Activated CD4-positive, alpha-beta T cell treated with anti-CD3 and anti-CD28 coated beads for 4 hours (primary cell): ENCODE measurements at places on chromosomes 1 and 21.

DNA sequence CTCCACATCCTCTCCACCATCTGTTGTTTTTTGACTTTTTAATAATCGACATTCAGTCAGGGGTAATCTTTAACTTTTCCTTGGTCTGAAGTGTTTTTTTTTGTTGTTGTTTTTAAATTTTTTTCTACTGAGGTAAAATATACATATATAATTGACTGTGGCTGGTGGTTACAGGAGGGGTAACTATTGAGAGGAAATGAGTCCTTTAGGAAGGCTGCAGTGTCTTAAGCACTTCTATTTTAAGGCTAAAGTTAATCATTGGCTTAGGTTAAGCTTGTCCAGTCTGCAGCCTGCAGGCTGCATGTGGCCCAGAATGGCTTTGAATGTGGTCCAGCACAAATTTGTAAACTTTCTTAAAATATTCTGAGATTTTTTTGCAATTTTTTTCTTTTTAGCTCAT, 172.5 kb downstream of the CTH start:
- DNase-seq: no peak

DNA sequence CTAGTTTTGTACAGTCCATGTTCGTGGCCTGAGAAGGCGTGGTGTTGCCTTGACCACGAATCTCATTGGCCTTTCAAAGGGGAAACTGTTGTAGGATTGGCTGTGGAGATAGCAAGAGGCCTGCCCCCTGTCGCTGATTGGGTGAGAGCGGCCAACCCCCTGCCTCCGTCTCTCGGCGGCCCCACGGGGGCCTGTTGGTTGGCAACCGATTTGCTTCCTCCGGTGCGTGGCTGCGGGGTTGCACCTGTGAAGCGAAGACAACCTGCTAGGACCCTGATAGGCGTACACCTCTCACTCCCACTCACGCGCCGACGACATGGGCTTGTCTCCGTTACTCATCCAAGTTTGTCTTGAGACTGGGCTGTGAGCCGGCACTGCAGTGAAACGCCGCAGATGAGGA, at the start of gene UBE2U:
Gene UBE2U, plus strand, starts transcription at position 204 of the 400 bp plus-strand sequence. CDS start 428 bp downstream, outside the sequence.
- DNase-seq: no peak

GRCh38 chr1:8641377-8641997, 176.0 kb downstream of the RERE start:
- no peak for DNase-seq

- DNase-seq: no peak
These were observed 99.3 kb downstream of the FMN2 start for GRCh38 chr1:240190881-240191401.

DNA sequence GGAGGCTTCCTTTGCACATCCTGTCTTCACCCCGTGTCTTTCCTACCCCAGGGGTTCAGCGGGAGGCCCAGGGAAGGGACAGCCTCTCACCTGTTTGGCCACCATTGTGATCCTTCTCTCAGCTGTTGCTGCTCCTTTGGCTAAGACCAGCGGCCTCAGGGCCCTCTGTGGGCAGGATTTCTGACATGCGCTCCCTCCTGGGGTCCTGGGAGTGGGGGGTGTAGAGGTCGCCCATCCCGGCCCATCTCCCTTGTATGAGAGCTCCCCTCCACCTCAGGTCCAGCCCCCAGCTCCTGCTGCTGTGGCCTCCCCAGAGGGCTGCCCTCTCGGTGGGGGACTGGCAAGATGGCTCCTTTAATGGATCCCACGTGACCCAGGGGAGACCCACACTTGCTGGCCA, 120.5 kb downstream of the PRDM2 start:
- no peak for DNase-seq

- no peak for DNase-seq
These were observed 29.1 kb downstream of the THRAP3 start for GRCh38 chr1:36253161-36253862.

DNA sequence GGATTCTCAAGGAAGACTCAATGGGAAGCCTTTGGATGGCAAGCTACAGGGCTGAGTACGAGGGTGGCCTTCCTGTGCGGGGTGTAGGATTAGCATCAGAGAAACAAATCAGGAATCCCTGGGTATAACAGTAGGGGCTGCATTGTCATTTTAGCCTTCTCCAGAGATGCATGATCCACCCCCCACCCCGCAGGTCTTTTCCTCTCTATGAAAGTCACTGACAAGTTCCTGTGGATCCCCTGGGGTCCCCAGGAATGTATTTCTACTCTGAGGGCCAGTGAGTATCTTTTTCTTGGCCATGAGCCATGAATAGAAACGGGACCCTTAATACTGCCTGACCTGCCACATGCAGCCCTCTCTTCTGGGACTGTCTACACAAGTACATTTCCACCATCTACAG, 473.0 kb upstream of the VAMP3 start:
- no peak for DNase-seq

DNA sequence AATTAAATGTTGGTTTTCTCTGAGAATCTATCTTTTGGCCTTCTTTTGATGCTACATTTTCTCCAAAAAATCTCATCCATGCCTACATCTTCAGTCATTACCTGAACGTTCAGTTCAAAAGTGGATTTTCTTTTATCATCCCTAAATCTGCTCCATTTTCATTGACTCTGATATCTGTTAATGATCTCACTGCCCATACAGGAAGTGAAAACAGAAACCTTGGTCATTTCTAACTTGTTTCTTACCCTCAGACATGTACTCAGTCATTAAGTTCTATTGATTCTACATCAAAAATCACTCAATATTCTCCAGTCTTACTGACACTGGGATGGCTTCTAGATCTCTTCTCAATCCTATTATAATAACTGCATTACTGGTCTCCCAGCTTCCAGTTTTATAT, 22.7 kb downstream of the PRKACB start:
- DNase-seq: no peak

DNA sequence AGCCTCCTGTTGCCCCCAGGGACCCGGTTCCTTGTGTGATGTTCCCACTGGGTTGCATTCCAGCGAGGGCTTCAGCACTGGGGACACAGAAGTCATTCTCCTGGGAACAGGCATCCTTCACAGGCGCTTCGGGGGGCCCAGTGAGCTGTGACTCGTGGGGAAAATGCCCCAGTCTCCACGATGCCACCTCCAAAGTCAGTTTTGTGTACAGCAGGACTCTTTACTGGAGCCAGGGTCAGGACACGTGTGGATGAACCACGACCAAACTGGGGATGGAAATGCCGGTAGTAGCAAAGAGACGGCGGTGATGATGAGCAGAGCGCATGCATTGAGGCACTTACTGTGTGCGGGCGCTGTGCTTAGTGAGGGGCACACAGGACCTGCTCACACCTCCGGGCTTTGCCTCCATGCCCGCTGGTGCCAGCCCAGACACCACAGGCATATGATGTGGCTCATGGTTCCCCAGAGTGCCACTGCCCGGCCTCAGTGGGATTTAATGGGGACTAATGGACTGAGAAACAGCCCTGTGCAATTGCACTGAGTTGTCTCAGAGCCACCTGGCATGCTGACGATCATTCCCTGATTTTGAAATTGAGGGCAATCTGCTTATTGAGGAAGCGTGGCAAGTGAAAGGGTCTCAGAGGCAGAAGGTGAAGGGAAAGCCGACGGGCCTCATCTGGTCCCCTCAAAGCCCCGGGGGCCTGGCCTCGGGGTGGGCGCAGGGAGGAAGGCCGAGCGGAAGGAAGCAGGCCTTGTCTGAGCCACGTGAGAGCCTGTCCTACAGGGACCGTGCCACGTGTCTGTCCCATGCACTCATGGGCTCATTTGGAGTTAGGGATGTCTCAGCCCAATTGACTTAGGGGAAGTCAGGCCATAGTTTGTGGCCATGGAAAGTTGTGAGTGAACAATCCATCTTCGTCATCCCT, 91.4 kb downstream of the PDE9A start:
- DNase-seq: no peak

- no peak for DNase-seq
These were observed 13.5 kb upstream of the RCSD1 start for GRCh38 chr1:167616521-167616920.

DNA sequence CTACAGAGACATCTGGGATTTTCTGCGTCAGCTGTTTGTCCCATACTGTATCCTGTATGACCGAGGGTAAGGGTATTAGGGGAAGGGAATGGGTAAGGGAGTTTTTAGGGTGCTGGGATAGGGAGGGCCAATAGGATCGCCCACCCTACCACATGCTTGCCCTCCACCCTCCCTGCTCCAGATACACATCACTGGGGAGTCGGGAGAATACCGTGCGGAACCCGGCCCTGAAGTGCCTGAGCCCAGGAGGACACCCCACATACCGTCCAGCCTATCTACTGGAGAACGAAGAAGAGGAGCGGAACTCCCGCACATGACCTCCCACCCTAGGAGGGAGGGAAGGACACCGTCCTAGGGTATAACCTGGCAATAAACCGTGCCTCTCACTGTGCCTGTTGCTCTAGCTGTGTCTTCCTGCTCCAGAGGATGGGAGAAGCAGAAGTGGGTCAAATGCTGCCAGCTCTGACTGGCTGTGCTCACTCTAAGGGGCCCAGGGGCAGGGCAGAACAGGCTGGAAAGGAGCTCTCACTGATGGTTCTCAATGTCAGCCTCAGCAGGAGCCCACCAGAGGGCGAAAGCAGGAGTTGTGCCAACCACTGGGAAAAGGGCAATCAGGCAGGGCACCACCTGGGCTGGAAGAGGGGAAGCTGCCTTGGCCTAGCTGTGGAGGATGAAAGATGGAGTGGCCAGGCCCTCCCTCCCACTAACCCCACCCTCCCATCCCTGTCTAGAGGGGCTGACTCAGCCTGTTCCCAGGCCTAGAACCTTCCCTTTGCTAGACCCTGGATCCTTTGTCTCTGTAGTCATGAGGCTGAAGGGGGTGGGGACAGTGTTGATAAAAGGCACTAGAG, 440 bp upstream of the LENEP start:
- no peak for DNase-seq

DNA sequence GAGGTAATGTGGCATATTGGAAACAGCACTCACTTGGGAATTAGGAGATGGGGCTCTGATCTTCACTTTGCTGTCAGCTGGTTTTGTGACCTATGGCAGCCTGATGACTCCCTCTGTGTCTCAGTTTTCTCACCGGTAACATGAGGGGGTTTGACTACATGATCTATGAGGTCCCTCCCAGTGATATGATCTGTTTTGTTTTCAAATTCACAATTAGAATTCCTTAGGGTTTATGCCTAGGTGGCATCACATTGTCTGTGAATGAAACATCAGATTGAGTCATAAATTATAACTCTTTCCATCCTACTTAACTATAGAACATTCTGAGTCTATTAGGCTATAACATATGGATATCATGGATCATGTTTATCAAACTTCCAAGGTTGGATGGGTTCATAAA, 386.6 kb downstream of the PTBP2 start:
- no peak for DNase-seq

- peak; percentile 43 for DNase-seq
These were observed 20.1 kb downstream of the FAAP20 start for GRCh38 chr1:2174348-2175054.

DNA sequence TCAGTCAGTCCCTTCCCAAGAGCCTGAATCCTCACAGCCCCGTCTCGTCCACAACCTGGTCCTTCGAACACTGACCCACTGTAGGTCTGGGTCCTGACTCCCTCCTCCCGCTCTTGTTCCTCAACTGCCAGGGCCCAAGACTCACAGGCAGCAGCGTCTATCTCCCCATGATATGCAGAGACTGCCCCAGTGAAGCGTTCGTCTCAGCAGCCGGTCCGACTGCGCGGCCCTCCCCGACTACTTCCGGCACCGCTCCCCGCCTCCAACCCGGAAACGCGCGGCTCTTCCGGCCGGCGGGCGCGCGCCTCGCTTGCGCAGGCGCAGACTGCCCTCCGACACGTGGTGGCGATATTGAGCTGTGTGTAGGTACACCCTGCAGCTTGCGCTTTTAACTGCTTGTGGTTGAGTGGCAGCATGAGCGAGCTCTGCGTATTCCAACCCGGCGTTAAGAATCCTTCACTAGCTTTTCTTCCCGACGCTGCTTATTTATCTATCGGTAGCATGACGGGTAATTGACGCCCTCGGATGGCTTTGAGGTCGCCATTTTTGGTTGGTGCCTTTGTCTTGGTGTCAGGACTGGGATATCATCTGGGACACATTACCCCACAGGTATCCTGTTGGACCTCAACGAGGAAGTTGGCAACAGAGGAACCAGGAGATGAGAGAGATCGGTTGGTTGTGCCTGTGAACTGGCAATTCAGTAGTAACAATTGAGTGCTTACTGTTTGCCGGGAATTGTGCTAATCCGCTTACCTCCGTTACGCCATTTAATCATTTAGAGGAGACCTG, at the start of gene TAF12:
Gene TAF12, minus strand, starts transcription at position 221 of the 789 bp plus-strand sequence. CDS start 20,986 bp downstream, outside the sequence.
- peak; percentile 90 for DNase-seq

DNA sequence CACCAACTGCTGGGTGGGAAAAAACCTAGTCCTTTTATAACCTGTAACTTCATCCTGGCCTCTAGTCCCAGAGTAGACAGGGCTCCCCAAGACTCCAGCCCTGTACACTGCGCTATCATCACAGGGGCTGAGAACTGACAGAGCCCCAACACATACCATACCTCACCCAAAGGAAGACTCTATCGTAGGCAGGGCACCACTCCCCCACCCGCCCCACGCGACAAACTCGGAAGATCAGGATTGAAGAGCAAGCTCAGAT, 15.8 kb downstream of the INPP5B start:
- peak; percentile 8 for DNase-seq

GRCh38 chr1:96313216-96313615, 408.4 kb upstream of the PTBP2 start:
- no peak for DNase-seq

GRCh38 chr1:177964336-177964735, 5.5 kb downstream of the SEC16B start:
- no peak for DNase-seq

GRCh38 chr1:24721533-24721932, 23.7 kb upstream of the CLIC4 start:
- DNase-seq: no peak

- DNase-seq: no peak
These were observed 585.4 kb downstream of the USP25 start for GRCh38 chr21:16315223-16315622.

DNA sequence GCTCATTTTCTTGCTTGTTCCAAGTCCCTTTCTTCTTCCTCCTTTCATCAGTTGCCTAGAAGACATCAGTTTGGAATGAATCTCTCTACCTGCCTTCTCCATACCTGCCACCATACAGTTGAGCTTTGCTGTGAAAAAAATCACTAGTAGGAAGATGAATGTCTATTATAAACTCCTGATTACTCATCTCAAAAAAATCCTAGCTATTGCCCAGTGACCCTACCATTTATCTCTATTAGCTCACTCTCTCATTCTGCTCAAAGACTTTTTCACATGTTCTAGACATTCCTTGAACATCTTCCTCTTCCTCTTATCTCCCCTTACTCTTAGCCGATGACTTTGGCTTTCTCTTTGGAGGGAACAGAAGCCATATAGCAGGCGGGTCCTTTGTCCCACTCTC, 49.7 kb upstream of the HMGB4 start:
- DNase-seq: no peak

GRCh38 chr1:117615474-117615873, 9.6 kb downstream of the TENT5C start:
- peak; percentile 14 for DNase-seq

DNA sequence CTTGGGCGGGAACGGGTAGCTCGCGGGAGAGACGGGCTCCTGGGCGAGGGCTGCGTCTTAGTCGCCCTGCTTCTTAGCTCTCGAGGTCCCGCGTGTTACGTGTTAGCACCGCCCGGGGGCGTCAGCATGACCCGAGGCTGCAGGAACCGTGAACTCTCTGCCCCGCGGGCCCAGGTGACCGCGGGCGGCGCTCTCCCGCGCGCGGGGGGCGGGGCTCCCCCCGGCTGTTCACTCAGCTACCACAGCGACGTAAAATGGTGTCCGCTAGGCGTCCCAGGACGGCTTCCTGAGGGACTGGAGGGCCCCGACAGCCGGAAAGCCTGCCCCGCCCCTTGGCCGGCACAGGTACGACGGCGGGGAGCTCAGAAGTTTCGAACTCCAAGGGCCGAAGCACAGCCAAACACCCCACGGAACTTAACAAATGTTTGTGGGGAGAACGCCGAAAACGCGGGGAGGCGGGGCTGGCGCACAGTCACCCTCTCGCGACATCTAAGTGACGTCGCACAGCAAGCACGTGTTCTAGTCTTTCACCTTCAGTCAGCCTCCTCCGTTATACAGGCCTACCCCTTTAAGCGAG, 780 bp upstream of the RBM15 start:
- DNase-seq: peak; percentile 96
